ENCODE measurements at places on chromosomes 6 and 20.

GRCh38 chr6:139242457-139243240 lies 49.1 kb downstream of the TXLNB start:
- no peak for DNase-seq

DNA sequence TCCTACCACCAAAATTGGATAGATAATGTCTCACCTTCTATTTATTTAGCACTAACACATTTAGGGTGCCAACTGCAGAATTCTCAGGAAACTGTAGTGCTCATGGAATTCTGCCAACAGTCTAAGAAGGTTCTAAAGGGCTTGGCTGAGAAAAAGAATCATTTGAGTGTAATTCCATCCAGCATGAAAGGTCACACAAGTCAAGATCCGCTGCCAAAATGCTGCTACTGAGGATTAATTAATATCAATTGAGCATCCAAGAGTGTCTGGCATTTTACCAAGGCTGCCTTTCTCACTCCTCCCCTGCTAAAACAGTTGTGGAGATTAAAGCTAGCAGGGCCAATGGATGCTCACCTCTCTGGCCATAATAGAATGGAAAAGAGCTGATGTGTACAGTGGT lies 112.7 kb downstream of the FHL5 start:
- DNase-seq, result no peak

- DNase-seq, result no peak
Observed at GRCh38 chr20:37296371-37296770, 6.9 kb downstream of the MANBAL start.

DNA sequence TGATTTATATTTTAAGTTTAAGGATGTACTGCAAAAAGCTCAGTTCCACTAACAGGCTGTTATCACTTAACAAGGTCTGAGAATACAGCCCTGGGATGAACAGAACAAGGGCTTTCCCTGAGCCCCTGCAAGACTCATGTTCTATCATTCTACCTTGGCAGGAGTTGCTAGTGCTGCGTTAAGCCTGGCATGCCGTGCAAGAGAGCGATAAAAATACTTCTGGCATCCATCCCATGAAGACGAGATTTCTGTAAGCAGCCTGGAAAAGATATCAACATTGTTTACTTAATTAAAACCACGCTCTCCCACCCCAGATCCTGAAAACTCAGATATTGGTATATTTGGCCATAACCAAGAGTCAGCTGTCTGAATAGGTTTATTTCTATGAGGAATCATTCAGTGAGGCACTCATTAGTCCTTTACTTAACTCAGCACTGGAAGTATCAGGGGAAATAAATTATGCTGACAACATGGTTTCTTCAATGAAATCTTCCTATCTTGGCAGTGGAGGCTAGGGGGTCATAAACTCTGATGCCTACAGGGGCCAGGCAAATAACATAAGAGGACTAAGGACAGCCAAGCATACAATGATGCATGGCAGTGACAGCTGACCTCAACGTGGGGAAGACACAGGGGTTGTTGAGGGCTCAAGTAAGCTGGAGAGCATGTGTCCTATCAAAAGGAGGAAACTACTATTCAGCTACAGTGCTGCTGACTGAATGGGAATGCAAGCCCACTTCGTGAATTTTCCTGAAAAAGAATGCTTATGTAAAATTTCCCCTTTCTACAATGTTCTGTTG lies 37.6 kb upstream of the LYRM2 start:
- no peak for DNase-seq

DNA sequence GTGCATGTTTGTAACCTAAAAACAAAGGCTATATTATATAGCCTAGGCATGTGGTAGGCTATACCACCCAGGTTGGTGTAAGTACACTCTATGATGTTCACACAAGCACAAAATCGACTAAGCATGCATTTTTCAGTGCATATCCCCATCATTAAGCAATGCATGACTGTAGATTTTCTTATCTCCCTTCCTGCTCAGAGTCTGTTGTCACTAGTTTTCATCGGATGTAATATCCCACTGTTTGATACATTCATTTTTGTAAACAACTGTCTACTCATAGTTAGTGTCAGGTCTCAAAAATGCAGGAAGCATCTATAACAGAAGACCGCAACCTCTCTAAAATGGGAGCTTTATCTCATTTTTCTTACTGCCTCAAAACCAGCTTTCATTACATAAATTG lies 70.7 kb downstream of the GFRAL start:
- DNase-seq, result no peak

DNA sequence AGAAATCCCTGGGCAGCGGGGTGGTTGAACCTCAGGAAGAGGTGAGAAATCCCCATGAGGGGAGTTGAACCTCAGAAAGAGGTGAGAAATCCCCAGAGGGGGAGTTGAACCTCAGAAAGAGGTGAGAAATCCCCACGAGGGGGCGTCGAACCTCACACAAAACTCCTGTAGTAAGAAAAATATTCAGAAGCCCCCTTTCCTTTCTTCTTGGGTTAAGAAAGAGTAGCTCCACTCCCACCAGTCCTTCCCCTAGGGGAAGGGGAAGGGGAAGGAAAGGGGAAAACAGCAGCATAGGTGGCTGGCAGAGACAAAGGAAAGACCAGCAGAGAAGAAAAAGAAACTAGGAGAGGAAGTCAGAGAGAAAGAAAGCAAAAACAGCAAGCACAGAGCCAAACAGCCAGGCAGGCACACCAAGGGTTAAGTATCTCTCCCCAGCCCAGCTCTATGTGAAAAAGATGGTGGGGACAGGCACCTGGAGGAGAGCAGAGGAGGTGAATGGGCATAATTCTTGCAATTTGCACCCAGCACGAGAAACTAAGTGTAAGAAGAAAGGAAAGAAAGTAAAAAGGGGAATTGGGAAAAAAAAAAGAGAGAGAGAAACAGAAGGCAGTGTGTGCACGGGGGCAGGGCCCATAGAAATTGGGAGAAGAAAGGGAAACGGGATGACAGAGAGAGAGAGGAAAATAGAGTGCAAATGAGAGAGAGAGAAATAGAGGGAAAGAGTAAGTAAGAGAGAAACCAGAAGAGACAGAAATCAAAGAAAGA lies 88.2 kb downstream of the PLG start:
- DNase-seq, result no peak

DNA sequence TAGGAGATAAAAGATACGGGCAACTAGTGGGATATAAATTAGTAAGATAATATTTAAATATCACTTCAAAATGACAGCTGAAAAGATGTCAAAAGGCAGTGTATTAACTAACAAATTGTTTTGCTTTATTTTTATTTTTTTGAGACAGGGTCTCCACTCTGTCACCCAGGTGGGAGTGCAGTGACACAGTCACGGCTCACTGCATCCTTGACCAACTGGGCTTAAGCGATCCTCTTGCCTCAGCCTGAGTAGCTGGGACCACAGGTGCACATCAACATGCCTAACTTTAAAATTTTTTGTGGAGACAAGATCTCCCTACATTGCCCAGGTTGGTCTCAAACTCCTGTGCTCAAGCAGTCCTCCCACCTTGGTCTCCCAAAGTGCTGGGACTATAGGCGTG lies 5.9 kb downstream of the ZNF292 start:
- DNase-seq, result no peak

DNA sequence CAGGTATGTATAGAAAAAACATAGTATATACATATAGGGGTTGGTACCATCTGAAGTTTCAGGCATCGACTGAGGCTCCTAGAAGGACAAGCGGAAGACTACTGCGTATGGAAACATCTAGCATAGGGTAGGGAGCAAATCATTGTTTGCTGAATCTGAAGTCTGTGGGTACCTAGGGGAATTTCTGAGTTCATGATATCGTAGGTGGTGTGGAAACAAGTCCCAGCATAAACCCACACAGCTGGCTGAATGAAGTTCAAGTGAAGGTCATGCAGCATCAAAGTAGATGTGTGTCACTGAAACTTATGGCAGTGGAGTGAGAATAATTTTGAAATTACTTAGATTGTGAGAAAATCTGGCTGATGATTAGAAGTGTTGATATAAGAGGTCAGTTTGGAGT lies 39.4 kb downstream of the MAP7 start:
- no peak for DNase-seq
